ENCODE measurements at places on chromosomes 3 and 15.

GRCh38 chr15:84594617-84595290 is 6.1 kb upstream of the ZSCAN2 start:
- no peak for DNase-seq

DNA sequence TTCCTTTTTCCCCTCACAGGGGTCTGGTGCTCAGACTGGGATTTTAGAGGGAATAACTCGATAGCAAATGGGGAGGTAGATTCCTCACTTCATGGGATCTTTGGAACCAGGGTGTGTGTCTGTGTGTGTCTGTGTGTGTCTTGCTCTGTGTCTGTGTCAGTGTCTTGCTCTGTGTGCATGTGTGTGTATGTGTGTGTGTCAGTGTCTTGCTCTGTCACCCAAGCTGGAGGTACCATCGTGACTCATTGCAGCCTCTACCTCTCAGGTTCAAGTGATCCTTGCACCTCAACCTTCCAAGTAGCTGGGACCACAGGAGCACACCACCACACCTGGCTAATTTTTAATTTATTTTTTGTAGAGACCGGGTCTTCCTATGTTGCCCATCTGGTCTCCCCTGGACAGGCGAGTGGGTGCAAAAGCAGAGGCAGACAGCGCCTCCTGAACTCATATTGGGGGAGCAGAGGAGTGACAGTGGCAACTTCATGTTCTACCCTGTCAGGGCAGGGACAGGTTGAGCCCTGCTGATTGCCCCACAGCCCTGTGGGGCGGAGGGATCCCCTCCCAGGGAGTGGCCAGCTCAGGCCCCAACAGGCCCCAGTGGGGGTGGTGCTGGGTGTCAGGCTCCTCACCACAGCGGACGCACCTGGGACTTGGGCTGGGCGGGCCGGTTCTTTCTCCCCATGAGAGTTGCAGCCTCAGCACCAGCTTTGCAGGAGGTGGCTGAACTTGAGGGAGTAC is 10.4 kb upstream of the SEMA4B start:
- no peak for DNase-seq

- DNase-seq: no peak
These were observed 90.5 kb downstream of the IGF1R start for GRCh38 chr15:98738689-98739401.

DNA sequence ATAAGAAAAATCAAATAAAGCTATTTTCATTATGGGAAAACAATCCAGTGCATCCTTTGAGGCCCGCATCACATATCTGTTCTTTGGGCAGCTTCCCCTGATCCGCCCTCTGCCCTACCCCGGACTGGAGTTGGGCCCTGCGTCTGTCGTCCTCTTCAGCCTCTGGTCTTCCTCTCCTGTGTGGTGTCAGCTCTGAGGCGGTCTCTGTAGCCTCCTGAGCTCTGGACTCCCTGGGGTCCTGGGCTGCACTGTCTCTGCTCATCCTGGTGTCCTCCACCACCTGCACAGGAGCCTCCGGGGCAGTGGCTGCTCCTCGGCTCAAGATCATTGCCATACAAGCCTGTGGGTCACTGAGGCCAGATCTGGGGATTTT is 7.4 kb upstream of the SNX22 start:
- no peak for DNase-seq

DNA sequence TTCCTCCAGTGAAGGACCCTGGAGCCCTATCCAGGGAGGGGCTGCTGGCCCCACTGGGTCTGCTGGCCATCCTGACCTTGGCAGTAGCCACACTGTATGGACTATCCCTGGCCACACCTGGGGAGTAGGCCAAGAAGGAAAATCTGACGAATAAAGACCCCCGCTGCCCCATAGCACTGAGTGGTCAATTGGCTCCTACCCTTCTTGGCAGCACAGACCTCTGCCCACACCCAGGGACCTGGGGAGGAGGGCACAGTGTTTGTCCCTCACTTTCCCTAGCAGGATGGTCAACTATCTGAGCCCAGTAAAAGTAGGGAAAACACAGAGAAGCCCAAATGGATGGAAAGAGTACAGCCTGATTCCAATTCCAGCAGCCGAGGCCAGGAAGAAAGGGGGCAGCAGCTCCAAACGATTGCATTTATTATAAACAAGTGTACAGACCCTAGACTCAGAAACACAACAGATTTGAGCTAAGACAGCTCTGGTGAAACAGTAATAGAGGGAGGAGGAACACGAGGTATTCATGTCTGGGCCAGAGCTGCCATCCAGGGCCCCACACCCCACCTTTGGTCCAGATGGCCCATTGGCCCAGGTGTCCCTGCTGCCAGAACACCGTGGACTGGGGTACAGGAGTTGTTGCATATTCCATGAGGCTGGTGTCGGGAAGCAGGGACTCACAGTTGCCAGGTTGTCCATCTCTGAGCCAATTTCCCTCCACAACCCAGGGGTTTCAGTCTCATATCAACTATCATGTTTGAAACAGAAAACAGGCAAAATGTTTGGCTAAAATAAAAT is 21.1 kb downstream of the ATRIP start:
- DNase-seq: no peak

DNA sequence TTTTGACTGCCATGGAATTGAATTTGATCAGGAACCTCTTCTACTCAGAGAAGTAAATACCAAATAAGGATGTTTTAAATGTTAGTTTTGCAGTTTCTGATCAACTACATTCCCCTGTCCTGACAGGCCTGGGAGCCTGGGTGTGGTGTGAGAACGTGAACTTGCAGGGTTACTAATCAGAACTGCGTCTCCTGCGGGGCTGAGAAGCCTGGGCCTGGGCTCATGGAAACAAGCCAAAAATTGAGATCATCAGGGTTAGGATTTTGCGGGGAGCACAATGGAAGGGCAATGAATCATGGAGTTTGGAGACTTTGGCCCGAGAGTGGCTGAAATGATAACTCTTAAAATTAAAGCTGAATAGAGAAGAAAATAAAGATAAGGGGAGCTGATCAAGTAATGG is 47.8 kb upstream of the C3orf70 start:
- DNase-seq: peak; percentile 33

- no peak for DNase-seq
These were observed 2.0 kb downstream of the SIDT1 start for GRCh38 chr3:113534365-113534764.

GRCh38 chr3:66856533-66856932 is 141.6 kb upstream of the KBTBD8 start:
- DNase-seq: no peak

DNA sequence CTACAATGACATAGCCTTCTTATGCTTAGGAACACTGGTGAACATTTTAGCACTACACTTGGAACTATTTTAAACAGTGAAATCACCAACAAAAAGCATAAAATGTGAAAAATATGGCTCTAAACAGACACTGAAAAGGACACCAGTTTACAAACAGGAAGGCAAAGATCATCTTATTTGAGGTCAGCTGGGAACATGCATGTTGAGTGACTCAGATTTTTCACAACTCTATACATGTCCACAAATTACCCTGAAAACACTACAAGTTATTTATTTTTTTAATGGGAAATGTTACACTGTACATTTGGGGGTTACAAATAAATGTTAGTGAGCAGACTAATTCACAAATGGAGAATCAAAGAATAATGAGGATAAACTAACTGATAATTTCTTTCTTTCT is 12.5 kb upstream of the GK5 start:
- peak; percentile 36 for DNase-seq

- DNase-seq: peak; percentile 7
These were observed 134.9 kb upstream of the TOPAZ1 start for GRCh38 chr3:44106756-44107155.

DNA sequence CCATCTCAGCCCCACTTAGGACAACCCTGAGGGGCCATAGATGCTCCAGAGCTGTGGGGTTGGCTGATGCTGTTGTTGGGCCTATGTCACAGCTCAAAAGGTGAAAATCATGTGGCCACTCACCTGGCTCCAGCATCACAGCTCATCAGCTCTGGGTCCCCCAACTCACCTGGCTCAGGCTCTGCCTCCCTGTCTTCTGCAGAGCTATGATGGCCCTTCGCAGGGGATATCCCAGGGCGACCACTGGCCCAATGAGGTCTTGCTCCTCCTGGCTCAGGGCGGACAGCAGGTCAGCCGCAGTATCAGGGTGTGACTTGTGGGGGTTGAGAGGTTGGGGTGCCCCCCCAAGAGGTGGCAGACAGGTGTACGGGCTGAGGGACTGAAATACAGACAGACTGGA is 15.7 kb downstream of the UBAP1L start:
- DNase-seq: no peak

- DNase-seq: peak; percentile 85
These were observed 15.4 kb upstream of the ABHD10 start for GRCh38 chr3:111963424-111963823.

GRCh38 chr3:171824116-171824515 is 13.8 kb upstream of the PLD1 start:
- no peak for DNase-seq

DNA sequence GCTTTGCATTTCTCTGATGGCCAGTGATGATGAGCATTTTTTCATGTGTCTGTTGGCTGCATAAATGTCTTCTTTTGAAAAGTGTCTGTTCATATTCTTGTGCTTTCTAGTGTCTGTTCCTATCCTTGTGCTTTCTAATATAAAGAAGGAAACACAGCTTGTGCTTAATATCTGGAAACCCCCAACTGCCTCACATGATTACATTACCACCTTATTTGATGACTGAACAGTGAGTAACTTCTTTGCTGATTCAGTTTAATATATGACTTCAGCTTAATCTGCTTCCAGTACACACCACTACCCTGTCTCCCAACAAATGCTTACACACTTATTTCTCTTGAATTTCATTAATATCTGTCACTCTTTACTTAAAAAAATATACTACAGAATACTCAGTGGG is 835.1 kb downstream of the EDEM1 start:
- no peak for DNase-seq

- no peak for DNase-seq
These were observed 2.1 kb downstream of the TLE3 start for GRCh38 chr15:70095408-70096214.

DNA sequence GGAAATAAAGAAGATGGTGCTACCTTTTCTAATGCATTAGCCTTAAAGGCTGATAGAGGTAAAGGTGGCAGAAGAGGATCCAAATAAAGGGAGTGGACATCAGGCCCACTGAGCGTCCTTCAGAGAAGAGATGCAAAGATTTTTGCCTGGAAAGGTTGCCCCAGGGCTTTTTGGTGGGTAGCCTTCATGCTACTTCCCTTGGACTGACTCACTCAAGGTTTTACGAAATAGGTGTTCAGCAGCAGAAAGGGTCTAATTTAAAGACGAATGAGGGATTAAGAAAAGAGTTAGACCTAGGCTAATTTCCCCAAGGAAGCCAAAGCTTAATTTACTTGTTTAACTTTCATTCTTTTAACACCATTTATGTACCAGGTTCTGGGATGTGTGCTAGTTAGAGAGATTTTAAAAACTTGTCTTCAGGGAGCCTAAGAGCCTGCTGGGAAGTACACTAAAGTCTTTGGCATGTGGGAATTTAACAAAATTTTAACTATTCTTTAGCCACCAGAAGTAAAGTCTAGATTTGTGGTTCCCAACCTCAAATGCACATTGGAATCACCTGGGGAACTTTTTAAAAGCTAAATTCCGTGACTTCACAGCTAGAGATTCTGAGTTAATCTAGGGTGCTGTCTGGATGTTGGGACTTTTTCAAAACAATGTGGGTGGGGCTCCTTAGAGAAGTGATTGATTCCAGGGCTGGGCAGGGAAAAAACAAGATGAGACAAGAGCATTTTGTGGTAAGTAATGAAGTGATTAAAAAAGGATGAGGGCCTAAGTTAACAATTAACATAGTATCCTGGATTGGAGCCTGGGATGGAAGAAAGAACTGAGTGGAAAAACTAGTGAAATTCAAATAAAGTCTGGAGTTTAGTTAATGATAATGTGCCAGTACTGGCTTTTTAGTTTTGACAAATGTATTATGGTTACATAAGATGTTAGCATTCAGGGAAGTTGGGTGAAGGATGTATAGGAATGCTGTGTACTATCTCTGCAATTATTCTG is 3.4 kb downstream of the IL20RB start:
- peak; percentile 50 for DNase-seq

DNA sequence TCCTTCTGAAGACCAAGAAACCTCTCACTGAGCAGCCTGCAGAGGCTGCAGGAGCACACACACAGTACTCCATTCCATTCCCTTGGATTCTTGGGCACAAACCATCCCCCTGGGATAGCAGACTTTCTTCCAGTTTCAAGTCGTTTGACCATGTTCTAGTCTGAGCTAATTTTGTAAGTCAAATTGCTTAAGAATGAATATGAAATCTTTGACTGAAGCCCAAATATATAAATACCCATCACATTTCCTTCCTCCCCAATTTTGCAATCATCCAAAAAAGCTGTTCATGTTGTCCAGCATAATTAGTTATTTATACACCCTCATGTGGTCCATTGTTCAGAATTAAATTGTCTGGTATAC is 231.2 kb upstream of the TPRG1 start:
- no peak for DNase-seq

DNA sequence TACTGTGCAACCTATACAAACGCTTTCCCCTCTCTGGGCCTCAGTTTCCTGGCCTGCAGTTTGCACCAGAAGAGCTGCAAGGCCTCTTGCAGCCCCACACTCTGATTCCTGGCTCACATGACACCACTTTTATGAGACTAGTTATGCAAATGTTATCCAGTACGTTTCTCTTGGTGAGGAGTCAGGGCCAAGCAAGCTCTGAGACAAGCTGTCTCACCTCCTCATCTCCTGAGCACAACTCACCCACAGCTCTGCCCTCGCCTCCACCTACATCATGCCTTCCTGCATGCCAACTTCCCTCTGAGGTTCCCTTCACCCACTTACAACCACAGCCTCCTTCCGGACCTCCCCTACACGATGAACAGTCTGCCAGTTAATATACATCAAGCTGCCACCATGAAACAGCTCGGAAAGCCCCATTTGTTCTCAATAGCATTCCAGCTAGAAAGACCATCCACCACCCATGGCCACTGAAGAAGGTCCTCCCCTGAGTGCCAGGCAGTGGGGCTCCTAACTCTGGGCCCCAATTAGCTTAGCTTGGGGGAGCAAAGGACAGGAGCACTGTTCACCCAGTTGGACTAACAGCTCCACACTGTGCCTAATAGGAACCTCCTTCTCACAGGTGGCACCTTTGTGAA is 25.0 kb downstream of the CRYGS start:
- no peak for DNase-seq

- DNase-seq: no peak
These were observed 562.3 kb downstream of the PDCD6IP start for GRCh38 chr3:34360713-34361112.

DNA sequence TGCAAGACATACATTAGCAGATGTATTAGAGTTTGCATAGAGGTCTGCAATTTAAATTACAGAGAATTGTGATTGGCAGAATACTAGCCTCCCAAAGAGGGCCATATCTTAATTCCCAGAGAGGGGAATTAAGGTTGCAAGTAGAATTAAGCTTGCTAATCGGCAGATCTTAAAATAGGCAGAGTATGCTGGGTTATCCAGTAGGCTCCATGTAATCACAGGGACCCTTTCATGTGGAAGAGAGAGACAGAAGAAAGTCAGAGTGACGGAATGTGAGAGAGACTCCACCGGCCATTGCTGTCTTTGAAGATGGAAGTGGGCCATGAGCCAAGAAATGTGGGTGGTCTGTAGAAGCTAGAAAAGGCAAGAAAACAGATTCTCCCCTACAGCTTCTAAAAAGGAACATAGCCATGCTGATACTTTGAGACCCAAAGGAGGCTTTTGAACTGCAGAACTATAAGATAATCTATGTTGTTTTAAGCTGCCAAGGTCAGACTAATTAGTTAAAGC is 38.8 kb downstream of the IMPG2 start:
- DNase-seq: no peak

- no peak for DNase-seq
These were observed 262.0 kb downstream of the TUSC7 start for GRCh38 chr3:116971531-116971930.

GRCh38 chr15:99466701-99467337 is 99.0 kb upstream of the MEF2A start:
- peak; percentile 62 for DNase-seq

Measured in fibroblast of villous mesenchyme (primary cell).